Brain microvascular endothelial cell (primary cell): ENCODE measurements at places on chromosomes 5 and 9.

DNA sequence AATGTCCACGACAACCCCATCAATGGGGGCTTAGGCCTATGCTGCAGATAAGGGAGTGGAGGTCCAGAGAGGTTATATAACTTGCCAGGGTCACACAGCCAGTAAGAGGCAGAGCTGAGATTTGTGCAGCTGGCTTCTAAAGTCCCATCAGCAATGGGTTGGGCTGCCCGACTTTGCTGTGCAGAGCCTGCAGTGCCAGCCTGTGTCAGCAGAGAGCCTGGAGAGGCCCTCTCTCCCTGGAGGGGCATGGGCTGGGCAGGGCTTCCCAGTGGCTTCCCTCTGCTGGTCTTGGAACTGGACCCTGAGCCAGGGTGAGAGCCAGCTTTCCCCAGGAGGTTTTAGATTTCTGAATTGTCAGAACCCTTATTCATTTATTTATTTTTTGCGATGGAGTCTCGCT lies 77.2 kb upstream of the RAPGEF1 start:
- no peak for DNase-seq

GRCh38 chr9:137366891-137367381 lies 56.0 kb downstream of the EXD3 start:
- no peak for DNase-seq

- DNase-seq = no peak
Measured at GRCh38 chr5:177234841-177235240, 68.7 kb downstream of the RAB24 start.

GRCh38 chr9:111648066-111648465 lies 13.3 kb upstream of the GNG10 start:
- DNase-seq = no peak

DNA sequence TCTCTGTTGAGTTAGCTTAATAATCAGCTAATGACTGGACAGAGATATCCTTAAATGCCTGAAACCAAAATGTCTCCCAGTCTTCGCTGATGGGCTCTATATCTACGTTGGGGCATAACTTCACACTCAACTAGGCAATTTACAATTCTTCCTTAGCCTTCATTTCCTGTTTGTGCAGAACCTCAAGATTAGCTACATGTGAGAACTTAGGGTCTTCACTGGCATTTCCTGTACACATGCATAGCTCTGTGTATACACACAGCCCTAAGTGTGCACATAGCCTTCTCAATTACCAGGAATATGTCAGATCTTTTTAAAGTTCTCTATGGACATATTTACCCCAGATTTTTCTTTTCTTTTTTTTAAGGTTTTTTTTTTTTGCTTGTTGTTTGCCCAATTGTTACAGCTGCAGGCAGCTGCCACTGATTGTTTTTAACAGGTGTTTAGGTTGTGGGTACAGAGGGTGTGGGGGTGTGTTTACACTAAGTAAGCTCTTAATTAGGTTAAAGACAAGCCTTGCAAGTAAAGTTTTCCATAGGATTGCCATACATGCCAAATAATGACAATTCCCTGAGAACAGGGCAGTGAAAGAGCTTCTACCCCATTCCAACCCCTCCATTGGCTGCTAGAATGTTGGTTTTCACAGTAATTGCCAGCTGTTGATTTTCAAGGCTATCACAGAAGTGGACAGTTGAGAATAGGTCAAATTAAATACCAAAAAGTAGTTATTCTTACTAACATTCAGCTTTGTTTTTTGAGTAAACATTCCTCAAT lies 441.0 kb downstream of the TLE4 start:
- no peak for DNase-seq

DNA sequence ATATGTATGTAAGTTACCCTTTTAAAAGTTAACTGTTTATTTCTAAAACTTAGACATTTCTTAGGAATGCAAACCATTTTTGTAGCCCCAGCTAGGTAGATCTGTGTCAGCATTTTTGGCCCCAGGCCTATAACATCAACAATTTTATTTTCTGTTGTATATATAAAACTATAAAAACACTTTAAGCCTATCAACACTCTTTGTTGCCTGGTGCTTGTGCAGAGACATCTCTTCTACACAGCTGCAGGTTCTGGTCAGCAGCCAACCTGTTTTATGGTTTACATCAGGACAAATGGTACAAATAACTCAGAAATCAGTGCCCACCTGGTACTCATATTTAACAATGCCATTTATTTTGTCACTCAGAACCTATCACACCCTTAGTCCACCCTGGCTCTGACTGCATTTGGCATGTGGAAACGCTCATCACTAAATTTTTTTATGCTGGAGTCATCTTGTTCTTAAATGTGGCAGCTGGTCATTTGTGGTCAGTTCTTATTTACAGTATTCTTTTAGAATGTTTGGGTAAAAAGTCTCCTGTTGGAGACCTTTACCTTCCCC lies 173.4 kb downstream of the DNAH5 start:
- DNase-seq = peak; percentile 1

DNA sequence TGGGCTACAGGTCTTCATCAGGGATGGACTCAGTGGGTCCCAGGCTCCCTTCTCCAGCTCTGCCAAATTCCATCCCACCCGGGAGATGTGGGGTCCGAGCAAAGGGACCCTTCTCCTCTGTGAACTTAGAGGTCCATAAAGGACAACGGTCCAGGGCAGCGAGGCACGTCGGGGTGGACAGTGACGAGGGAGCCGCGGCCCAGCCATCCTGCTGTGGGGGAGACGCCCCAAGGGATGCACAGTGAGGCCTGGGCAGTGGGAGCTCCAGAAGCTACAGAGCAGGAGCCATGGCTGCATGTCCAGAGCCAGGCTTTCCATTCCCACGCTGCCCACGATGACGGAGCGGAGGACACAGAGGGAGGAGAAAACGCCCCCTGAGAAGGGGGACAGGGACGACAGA lies 107.5 kb upstream of the PPP1R26 start:
- DNase-seq = no peak

GRCh38 chr5:149782018-149782894 lies 52.1 kb downstream of the PPARGC1B start:
- peak; percentile 20 for DNase-seq

DNA sequence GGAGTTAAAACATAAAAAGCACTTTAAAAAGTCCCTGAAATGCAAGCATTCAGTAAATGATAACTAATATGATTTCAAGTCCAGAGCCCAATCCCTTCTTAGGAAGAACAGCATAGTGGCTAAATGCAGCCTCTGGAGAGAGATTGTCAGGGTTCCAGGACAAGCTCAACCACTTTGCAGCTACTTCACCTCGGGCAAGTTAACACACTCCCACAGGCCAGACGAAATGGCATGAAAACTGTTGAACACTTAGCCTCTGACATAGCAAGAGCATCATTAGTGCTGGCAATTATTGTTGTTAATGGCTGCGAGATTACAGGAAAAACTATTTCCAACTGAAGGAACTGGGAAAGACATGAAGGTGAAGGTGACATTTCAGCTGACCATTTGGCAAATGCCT lies 205.8 kb downstream of the GRIA1 start:
- no peak for DNase-seq

- DNase-seq = no peak
Measured at GRCh38 chr9:98552331-98552730, 156.4 kb downstream of the GABBR2 start.
